Colonic mucosa (tissue), 4 donors: ENCODE measurements at places on chromosomes 16 and 17. TPM values are rescaled to one million over a fixed set of nuclear protein-coding genes. Genes with fewer than 3 reads are reported as not detected.

Gene ABCA6
- total RNA-seq = 5.9 TPM

Gene DOC2A
- total RNA-seq = 12.9 TPM

Gene CWC25
- 18.7 TPM for total RNA-seq

Gene KRTAP4-5
- total RNA-seq = not detected

Gene PPP1R1B
- 331 TPM for total RNA-seq

Gene CCL17
- not detected for total RNA-seq

Gene PDILT
- total RNA-seq = not detected

Gene PPM1E
- total RNA-seq = 0.32 TPM

Gene ATP1B2
- total RNA-seq = 1.4 TPM

Gene TBX21
- 0.40 TPM for total RNA-seq

Gene MMD
- total RNA-seq = 17.3 TPM

Gene SKAP1
- total RNA-seq = 2.1 TPM

Gene ZFHX3
- 12.8 TPM for total RNA-seq

Gene RUNDC3A
- 1.4 TPM for total RNA-seq

Gene DHRS13
- total RNA-seq = 22.8 TPM

Gene NTN1
- 2.1 TPM for total RNA-seq

Gene CALCOCO2
- total RNA-seq = 187 TPM

Gene KRT27
- total RNA-seq = not detected

Gene HOXB13
- total RNA-seq = 82.9 TPM

Gene ATP2C2
- 126 TPM for total RNA-seq

Gene C16orf54
- total RNA-seq = 1.7 TPM

Gene PRSS33
- total RNA-seq = not detected

Gene MRPL58
- 50.1 TPM for total RNA-seq

Gene PRAC1
- total RNA-seq = 237 TPM
